ENCODE measurements at places on chromosomes 1 and 21. TPM values are rescaled to one million over a fixed set of nuclear protein-coding genes. Genes with fewer than 3 reads are reported as not detected.

- DNase-seq, result no peak
Observed at GRCh38 chr1:101247404-101248287, 10.8 kb downstream of the S1PR1 start.

- no peak for DNase-seq
Observed at GRCh38 chr1:201475915-201476669, 7.1 kb upstream of the PHLDA3 start.

- peak; percentile 97 for DNase-seq
Observed at GRCh38 chr1:201019321-201019977, 4.1 kb downstream of the KIF21B start.

DNA sequence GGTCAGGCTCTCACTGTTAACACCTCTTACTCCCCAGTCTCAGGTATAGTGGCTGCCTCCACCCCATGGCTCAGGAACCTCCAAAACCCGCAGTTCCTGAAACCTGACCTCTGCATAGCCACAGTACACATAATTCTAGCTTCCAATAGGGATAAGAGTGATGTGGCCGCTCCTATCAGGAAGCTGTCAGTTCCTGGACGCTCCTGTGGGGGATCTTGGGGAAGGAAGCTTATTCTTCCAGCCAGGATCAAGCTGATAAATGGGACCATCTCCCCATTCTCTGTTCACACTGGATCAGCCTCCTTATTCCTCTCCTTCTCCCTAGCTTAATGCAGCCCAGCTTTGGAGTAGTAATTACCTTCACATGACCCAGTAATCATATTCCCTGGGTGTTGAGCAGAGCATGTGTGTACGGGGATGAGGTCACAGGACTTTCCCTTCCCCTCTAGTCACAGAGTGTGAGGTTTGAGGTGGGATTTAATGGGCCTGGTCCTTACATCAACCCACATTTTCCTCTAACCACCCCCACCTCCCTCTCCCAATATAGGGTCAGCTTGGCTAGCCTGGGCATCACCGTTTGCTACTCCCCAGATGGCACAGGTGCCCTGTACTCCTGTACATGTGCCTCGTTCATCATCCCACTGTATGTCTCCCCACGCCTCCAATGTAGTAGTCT is 7.0 kb upstream of the POU3F1 start:
- no peak for DNase-seq

- DNase-seq, result no peak
Observed at GRCh38 chr1:89640440-89640839, 7.5 kb downstream of the LRRC8C start.

DNA sequence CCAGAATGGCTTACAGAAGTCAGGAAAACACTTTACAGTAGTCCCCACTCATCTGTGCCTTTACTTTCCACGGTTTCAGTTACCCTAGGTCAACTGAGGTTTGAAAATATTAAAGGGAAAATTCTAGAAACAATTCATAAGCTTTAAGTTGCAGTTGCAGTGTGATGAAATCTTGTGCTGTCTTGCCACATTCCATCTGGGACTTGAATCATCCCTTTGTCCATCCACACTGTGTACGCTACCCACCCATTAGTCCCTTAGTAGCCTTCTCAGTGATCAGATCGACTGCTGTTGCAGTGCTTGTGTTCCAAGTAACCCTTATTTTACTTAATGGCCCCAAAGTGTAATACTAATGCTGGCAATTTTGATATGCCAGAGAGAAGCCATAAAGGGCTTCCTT is 30.5 kb downstream of the ZCCHC17 start:
- no peak for DNase-seq

- DNase-seq, result no peak
Observed at GRCh38 chr1:201849372-201850052, 20.6 kb downstream of the IPO9 start.

- no peak for DNase-seq
Observed at GRCh38 chr1:198328458-198329032, 171.7 kb downstream of the NEK7 start.

DNA sequence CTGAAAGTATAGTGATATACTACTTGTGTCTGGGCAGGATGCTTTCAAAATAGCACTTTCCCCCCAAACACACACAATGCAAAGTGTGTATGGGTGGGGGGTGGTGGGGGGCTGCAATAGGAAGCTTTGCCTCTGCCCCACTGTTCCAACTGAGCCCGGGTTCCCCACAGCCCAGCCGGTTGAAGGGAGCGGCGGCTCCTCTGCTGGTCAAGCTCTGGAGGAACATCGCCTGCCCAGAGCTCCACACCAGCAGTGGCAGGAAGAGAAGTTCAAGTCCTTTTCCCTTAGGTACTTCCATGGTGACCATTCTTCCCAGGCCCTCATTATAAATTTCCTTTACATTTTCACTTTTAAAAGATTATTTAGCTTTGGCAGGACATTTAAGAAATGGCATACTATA is 74.9 kb downstream of the CAPZB start:
- DNase-seq, result no peak

DNA sequence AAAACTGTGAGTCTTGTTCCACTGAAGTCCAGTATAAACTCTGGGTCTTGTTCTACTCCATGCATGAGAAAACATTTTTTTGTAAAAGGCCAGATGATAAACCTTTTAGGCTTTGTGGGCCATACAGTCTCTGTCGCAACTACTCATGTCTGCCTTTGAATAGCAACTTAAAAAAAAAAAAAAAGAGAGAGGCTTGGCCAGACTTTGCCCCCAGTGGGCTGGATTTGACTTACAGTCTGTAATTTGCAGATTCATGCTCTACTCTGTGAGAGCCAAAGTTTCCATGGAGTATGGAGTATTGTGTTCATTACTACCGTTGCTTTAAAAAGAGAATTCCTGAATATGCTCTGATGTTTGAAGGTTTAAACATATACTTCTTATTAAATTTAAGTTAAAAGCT is 654.9 kb upstream of the PKN2 start:
- no peak for DNase-seq

DNA sequence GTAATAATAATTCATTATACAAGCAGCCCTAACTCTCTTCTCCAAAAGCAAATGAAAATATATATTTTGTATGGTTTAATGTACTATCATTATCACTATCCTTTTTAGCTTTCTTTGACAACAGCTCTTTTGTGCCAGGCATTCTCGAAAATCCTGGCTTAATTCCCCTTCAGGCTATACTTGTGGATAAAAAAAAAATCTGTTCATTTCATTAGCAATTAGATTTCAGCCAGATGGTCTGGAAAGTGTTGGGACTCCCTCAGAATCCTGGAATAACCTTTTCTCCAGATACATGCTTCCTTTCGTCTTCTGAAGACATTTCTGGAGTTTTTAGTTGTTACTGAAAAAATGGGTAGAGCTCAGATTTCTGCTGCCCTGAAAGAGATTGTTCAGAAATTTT is 83.4 kb upstream of the PLPPR4 start:
- DNase-seq, result no peak

DNA sequence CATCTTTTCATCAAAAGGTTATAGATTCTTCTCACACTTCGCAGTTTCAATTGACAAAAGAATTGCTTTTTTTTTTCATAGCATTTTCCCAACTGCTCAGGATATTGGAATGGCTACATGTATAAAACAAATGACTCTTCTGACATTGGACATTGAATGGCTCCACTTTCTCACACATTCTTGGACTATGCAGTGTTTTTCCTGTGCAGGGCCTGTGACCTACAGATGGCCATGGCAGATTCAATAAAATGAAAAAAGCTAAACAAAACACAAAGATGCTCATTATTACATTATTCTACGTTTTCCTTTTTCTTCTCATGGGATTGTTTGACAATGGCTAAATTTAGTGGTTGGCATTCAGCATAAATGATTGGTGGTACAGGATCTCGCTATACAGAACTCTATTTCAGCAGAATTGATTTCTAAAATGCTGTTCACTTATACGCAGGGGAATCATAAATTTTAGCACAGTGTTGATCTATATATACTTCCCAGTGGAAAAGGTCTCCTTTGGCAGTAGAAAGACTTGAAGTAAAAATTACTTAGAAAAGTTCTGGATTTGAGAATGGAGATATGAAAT is 115.6 kb upstream of the ADAMTS5 start:
- DNase-seq, result no peak

- DNase-seq, result no peak
Observed at GRCh38 chr1:7490576-7490975, 280.5 kb upstream of the VAMP3 start.

DNA sequence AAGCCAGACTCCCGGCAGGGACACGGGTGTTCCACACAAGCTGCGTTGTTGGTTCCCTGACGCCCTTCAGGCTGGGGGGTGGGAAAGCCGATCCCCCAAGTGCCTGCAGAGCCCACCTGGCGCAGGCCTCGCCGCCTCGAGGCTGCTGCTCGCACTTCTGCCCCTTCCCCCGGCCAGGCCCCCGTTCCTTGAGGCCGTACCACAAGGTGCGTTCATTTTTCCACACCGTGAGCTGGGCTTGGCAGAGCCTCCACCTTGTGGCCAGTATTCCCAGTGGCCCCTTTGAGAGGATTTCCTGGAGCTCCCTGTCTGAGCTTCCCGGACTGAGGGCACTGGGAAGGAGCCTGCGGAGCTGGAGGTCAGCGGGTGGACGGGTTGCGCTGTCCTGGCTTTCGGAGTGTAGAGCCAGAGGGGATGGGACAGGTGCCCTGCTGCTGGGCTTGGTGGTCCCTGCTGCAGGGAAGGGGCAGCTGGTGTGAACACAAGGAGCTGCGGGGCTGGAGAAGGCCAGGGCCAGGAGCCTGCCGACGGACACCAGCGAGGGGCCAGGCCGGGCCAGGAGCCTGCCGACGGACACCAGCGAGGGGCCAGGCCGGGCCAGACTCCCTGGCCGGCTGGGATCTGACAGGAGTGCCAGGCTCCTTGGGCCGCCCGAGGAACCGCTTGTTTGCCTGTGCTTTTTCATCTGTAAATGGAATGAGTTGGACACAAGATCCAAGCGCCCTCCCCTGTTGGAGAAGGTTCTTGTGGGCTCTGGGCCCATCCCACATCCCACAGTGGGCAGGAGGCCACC is 18.4 kb downstream of the PDXK start:
- DNase-seq, result no peak

- no peak for DNase-seq
Observed at GRCh38 chr1:150017206-150017750, 6.8 kb upstream of the OTUD7B start.

GRCh38 chr21:32015461-32016139 is 142.8 kb downstream of the HUNK start:
- DNase-seq, result no peak

Gene TFF2
- total RNA-seq, result not detected

Gene GOLT1A
- not detected for total RNA-seq

Gene TBX15
- 0.10 TPM for total RNA-seq

Gene NMNAT2
- total RNA-seq, result 0.13 TPM

Gene KCNE1
- 5.0 TPM for total RNA-seq

Gene SFN
- total RNA-seq, result not detected

Gene FMO2
- total RNA-seq, result 4.6 TPM

Measured in spleen (tissue), 13 donors.